Activated naive CD4-positive, alpha-beta T cell treated with anti-CD3 and anti-CD28 coated beads, Interleukin-2, amount 50 U/mL, for 72 hours (primary cell): ENCODE measurements at places on chromosomes 7 and 10.
A peak's percentile ranks its signal among the peaks of the same experiment; 100 is the strongest.

DNA sequence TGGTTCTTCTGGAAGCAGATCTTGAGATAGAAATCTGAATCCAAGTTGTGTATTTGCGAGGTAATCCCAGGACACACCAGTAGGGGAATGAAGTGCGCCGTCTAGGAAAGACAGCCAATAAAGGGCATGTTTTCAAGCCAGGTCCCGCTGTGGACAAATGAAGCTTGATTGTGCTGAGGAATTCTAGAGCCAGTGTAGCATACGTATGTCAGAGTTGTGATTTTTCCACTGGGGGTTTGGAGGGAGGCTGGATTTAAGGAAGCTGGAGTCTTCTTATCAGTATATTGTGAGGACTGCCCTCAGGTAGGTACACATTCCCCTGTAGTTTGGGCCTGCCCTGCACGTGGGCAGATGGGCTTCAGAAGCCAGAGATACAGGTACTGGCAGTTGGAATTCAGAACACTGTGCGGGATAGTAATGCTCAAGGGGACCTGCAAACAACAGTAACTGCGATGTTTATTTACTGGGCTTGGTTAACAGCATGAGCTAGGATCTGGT lies 50.9 kb downstream of the GALNT11 start:
- no peak for DNase-seq

- DNase-seq = no peak
Measured at GRCh38 chr7:25847336-25848070, 304.5 kb upstream of the NFE2L3 start.

- no peak for DNase-seq
Measured at GRCh38 chr10:115992236-115992986, 280.6 kb downstream of the GFRA1 start.

DNA sequence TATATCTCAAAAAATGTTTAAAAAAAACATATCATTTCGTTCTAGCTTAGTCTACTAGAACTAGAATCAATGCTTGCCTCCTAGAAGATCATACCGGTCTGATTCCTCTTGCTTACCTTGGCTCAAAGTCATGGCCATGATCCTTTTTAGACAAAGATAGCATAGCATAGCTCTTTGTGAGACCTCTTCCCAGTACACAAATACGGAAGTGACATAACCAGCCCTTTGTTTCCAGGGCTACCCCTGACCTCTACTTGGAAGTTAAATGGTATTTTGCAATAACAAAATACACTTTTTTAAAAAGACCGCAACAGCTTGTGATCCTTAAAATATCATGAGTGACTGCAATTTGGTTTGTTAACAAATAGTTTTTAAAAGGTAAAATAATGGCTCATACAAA lies 130.7 kb upstream of the NOBOX start:
- no peak for DNase-seq

DNA sequence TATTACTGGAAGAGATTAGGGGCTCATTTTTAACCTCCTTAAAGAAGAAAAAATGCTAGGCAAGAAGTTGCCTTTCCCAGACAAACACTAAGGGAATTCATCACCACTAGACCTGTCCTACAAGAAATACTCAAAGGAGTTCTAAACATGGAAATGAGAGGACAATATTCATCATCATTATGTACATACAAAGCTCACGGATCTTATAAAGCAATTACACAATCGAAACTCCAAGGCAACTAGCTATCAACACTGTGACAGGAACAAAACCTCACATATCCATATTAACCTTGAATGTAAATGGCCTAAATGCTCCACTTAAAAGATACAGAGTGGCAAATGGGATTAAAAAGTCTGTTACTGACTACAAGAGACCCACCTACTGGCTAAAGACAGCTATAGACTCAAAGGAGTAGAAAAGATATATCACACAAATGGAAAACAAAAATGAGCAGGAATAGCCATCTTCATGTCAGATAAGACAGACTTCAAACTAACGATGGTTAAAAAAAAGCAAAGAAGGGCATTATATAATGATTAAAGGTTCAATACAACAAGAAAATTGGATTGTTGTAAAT lies 246.6 kb downstream of the ADRA2A start:
- no peak for DNase-seq

- DNase-seq = no peak
Measured at GRCh38 chr7:89623018-89623672, 531.1 kb upstream of the STEAP1 start.

DNA sequence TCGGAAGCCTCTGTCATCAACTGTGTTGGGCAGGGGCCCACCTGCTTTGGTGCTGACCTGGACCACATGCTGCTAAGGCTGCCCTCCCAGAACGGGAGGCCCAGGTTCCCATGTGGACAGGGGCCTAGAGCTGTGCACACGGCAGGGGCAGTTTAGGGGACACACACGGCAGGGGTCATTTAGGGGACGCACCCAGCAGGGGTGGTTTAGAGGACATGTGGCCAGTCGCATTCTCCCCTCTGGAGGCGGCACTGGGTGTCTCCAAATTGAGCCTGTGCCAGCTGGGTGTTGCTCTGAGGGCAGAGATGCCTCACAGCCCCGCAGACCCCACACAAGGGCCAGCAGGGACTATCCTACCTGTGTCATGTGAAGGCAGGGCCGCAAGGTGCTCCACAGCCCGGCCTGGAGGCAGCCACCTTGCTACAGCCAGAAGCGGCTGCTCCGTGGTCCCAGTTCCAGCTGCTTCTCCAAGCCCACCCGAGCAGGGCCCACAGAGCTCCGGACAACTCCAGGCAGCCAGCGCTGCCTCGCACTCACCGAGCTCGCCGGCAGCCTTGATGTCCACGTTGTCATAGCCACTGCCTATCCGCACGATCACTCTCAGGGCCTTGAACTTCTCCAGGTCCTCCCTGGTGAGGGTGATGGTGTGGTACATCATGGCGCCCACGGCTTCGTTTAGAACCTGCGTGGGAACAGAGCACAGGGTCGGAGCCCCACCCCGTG lies 60.7 kb downstream of the ZRANB1 start:
- peak; percentile 51 for DNase-seq

DNA sequence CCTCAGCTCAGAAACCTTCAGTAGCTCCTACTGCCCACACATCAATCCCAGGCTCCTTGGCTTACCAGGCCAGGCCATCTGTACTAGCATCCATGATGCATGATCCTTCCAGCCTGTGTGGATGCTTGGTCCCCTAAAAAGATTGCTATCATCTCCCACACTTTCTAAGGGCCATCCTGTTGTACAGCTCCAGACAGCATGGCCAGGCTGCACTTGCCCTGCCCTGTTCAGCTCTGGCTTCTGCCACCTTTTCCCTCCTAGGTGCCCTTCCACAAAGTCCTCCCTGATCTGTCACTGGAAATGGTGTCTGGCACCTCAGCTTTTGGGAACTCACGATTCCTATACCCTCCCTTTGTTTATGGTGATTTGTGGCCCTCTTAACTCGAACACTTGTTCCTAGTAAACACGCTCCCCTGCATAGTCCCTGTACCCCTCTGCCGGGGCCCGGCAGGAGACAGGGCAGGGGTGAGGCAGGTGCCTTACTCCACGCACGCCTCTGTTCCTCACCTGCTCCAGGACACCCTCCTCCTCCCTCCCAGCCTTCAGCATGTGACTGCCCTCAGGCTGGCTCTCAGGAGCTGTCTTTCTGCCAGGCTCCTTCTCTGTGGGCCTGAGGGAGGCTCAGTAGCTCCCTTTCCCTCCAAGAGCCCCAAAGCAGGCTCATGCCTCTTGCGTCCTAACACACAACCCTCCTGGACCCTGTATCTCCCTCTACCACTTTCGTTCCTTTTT lies 71.8 kb downstream of the CDH23 start:
- DNase-seq = no peak

DNA sequence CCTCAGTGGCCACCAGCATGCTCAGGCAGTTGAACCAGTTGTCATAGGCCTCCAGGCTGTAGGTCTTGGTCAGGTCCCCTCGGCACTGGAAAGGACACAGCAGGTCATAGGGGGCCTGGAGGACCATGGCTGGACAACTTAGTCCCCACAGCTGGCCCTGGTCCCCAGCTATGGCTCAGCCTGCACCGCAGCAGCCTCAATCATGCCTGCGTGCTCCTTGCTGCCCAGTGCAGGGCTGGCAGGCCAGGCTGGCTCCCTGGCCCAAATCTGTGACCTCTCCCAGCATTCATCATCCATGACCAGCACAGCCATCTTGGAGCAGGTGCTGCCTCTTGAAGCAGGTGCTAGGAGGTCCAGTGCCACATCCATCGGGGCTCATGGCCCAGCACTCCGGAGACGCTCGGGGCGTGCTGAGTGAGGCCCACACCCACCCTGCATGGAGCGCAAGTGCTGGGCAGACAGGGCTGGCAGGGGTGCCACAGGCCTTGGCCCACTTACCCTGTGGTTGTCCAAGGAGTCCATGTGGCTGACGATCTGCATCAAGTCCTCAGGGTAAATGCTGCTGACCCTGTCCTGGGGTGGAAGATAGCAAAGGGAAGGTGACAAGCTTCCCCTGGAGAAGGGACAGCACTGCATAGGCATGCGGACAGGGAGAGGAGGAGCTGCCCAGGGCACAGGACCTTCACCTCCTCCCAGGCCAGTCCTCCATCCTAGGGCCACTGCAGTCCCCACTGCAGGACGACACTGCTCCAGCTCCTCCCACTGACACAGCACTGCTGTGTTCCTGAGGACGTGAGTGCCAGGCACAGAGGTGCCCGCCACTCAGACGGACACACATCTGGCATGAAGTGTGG lies 61.7 kb downstream of the CSGALNACT2 start:
- DNase-seq = no peak

GRCh38 chr7:23161482-23161881 lies 20.4 kb upstream of the NUP42 start:
- no peak for DNase-seq

DNA sequence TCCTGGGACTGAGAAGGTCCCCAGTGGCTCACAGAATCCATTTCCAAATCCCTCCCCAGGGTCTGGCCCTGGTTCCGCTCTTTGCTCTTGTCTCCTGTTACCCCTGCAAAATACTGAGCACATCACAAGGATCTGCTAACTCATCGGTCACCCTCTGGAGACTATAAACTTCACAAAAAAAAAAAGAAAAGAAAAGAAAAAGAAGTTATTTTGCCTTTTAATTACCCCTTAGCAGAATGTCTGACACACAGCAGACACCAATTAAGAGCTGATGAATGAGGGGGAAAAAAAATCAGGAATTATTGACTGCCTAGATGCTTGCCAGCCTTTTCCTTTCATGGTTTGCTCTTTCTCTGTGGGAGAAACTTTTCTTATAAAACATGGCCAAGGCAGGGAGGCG lies 578.7 kb downstream of the GRID1 start:
- DNase-seq = no peak

DNA sequence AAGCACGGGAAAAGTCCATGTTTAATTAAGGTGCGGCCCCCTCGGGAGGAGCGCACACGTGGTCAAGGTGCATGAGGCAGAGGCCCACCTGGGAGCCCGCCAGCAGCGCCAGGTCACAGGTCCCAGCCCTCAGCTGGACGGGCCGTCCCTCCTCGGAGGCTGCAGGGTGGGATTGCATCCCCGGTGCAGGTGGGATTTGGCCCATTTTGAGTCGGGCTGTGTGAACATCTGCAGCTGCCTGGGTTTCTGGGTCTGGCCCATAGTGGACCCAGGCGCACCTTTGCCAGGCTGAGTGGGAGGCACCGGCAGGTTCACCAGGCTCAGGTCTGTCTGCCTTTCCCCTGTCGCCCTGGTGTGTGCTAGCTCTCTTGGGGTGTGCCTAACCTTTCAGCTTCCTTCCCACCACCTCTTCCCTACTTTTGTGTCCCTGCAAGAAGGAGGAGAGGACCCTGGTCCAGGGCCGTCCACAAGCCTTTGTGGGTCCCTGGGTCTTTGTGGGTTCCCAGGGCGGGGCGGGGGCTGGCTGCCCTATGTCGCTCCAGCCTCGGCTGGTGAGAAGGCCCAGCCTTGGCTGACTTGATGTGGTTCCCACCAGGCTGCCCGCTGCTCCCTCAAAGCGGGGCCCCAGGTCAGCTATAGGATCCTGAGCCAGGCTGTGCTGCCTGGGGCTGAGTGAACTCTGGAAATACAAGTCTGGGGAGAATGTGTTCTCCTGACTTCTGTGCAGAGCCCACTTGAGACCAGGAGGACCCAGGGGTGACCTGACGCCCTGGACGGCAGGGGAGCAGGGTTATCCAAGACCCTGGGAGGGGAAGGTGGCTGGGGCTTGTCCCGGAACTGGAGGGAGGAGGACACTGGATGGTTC lies 186.7 kb upstream of the SHH start:
- DNase-seq = no peak

- DNase-seq = no peak
Measured at GRCh38 chr10:131487822-131488221, 176.3 kb upstream of the TCERG1L start.

DNA sequence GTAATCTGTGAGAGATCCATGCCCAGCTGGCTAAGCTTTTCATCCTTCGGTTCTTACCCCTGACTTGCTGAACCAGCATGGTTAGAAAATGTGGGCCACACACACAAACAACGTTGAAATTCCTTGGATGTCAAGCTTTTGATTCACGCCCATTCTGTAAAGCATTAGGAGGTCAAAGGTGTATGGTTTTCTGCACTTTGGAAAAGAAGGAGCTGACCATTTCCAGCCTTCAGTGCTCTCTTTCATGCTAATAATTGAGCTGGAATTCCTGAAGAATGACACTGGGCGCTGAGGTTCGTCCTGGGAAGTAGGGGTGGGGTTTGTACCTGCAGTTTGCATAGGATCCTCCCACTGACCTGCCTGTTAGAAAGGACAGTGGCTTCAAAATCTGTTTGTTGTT lies 23.1 kb downstream of the KLF6 start:
- DNase-seq = no peak

DNA sequence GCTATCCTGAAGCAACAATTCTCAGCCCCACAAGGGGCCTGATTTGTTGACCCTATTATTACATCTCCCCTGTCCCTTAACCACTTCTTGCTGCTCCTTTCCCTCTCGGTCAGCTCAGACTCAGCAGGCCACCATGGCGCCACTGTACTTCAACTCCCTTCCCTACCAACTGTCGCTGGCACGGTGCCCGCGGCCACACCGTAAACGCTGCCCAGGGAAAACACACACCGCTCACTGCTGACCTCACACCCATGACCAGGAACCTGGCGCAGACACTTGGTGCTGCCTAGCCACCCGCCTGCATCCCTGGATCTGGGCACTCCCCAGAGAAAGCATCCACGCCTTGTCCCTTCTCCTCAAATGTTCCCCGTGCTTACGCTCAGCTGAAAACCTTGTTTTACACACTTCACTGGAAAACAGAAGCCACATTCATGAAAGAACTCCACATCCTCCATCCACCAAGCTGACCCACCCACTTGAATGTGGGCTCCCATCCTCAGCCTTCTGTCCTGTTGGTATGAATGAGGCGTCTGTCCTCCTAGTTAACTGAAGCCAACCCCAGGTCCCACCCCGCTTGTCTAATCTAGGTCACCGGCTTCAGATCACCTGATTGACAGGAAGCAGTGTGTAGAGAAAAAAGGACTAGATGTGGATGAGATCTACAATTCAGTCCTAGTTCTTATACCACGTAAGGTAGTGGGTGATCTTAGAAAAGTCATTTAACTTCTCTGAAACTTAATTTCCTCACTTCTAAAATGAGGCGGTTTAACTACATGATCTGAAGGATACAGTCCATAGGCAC lies 28.5 kb upstream of the CRYGN start:
- DNase-seq = no peak

- DNase-seq = no peak
Measured at GRCh38 chr7:128790315-128791041, 1.3 kb upstream of the CCDC136 start.

GRCh38 chr7:152924238-152924637 lies 164.7 kb downstream of the ACTR3B start:
- no peak for DNase-seq
